Spleen (tissue), 13 donors: ENCODE measurements at places on chromosomes 6 and 20.
A peak's percentile ranks its signal among the peaks of the same experiment; 100 is the strongest.

DNA sequence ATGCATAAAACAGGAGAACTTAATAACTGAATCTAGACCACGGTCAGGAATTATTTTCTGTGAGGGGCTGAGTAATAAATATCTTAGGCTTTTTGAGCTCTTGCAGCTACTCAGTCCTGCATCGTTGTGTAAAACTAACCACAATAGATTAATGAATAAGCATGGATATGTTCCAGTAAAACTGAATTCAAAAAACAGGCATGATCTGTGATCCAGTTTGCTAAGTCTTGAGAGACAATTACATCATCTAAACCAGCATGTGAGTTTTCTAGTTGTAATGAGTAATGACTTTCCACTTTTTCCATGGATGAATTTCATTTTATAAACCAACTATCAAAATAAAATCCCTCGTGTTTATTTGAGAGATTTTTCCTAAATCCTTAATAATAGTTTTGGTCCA is 336.8 kb downstream of the RFPL4B start:
- no peak for DNase-seq

DNA sequence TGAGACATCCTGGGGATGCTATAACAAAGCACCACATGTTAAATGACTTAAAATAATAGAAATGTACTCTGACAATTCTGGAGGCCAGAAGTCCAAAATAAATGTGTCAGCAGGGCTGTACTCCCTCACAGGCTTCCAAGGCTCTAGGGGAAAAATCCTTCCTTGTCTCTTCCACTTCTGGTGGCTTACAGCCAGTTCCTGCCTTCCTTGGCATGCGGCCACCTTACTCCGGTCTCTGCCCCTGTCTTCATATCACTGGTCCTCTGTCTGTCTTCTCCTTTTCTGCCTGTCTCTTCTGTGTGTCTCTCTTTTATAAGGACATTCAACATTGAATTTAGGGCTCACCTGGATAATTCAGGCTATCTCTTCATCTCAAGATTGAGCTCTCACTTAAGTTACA is 155.3 kb upstream of the SYNCRIP start:
- DNase-seq, result no peak

GRCh38 chr6:34858681-34859080 is 29.2 kb downstream of the TAF11 start:
- DNase-seq, result no peak

- no peak for DNase-seq
Measured at GRCh38 chr6:156791320-156791850, 14.2 kb downstream of the ARID1B start.

DNA sequence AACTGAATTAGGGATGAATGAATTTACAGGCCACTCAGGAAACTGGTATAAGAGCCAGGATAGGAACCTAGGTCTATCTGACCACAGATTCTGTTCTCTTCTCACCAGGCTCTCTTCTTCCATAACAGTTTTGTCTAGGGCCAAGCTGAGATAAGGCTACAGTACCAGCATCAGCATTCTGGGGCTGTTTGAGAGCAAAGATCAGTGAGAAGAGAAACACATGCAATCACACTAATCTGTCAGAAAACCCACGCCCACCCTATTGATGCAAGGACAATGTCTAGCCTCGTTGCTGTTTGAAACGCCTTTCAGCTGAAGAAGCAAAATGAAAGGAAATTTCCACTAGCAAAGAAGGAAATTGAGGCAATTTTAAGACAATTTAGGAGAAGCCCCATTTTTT is 137.7 kb downstream of the LCA5 start:
- DNase-seq, result no peak

DNA sequence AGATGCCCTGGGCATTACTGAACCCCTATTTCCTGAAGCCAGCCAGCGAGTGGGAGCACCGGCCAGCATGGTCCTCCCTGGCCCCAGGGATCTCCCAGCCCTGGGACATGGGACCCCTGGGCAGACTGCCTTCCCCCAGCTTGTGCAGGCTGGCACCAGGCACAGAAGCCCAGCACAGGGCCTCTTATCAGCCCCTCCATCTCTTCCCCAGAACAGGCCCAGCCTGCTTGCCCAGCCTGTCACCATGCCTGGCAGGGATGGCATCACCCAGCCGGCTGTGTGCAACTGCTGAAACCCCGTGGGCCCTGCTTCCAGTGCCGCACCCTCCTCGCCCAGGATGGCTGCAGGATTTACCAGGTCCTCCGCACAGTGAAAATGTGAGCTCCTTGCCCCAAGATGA is 6.1 kb upstream of the OSBPL2 start:
- DNase-seq, result no peak

DNA sequence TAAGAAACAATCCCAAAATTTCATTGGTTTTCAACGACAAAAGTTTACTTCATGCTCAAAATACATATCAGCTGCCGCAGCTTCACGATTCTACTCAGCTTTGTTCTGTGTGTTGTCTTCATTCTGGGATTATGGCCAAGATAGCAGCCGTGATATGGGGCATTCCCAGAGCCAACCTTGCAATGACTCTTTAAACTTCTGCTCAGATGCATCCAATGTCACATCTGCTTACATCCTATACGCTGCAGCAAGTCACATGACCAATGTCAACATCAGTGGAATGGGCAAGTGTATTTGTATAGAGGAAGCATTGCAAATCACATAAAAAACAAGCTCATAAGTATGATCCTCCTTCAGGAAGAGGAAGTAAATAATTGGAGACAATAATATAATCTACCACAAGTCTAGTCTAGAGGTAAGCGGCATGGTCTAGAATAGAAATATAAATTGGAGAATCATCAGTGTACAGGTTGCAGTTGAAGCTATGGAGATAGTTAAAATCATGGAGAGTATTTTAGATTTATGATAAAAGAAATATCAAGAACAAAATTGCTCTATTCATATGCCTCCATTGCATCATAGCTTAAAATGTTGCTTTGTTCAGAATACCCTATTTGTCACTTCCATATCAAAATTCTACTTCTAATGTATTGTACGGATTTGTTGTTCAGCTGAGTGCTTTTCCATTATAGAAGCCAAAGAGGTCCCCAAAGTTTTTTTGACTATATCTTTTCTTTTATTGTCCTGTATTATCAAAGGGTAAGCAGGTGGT is 7.2 kb upstream of the C6orf141 start:
- no peak for DNase-seq

DNA sequence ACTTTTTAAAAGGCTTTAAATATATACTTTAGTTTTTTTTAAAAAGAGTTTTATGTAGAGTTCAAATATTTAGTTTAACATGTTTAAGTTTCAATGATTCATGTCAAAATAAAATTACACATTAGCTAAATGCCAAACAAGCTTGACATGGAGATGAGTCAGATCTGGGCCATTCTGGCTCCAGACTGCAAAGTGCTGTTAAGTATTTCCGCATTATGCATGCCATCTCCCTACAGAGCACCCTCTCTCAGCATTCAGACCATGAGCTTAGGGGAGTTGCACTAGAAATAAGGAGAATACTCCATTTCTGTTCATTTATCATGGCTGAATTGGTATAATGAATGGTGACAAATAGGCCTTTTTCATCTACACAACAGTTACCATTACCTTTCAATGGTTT is 21.5 kb upstream of the HS3ST5 start:
- no peak for DNase-seq

DNA sequence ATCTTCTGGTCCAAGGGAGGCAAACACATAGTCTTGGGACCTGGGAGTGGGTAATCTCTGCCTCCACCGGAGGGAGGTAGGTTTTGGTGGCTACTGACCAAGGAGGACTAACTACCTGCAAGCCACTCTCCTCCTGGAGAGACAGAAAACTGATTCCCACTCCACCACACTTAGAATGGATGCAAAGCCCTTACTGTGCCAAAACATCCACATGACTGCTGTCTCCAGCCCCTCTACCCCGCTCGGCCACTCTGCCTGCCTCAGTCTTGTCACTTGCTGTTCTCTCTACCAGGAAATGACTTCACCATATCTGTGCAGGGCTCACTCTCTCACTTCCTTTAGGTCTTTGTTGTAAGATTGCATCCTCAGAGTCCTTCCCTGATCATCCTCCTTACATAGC is 129.5 kb upstream of the ARG1 start:
- no peak for DNase-seq

DNA sequence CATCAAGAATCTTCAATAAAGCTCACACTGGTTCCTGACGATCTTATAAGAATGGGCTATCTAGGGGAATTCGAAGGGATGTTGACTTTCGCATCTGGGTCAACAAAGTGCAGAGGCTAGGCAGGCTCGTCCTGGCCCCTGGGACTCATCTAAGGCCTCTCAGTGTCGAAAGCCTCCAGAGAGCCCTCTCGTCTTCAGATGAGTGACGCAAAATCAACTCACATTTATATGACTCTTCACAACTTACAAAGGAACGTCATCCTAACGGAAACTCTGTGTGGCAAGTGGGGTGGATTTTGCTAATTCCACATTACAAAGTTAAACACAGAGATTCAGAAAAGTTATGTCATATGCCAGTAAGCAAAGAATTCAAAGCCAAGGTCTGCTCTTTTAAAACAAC is 270.5 kb upstream of the EXOC2 start:
- no peak for DNase-seq

DNA sequence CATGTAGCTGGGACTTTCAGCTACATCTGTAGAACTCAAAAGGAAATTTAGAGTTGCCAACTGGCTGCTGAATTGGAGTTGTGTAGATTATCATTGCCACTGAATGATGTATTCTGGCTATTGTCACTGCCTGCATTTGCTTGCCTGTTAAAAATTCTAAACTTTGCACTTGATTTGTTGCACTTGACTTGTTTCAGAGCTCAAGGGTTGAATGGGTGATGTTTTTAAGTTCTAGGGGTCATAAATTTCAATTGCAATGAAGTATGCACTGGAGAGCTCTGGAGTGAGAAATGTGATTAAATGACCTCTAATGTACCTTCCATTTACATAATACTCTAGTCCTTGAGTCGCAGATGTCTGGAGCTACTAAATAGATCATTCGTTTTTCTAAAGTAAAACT is 102.4 kb downstream of the TNFRSF21 start:
- no peak for DNase-seq

GRCh38 chr20:48822879-48823385 is 4.9 kb downstream of the PREX1 start:
- peak; percentile 79 for DNase-seq

GRCh38 chr20:16476032-16476431 is 97.2 kb downstream of the KIF16B start:
- DNase-seq, result no peak

DNA sequence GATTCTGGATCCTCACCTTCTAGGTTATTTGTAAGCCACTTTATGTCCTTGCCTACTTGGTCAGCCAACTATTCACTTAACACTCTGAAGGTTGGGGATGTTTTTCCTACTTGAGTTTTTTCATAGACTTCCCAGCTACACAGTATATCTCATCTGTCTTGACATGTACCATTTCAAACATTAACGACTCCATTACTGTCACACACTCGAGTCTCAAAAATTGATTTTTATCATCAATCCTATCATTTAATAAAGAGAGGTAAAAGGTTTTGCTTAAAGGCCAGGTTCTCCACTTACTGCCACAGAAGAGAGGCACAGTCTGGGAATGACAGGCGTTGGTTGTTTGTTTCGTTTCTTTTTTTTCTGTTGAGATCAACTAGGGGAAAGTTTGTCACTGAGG is 38.2 kb upstream of the LAMP5 start:
- no peak for DNase-seq

DNA sequence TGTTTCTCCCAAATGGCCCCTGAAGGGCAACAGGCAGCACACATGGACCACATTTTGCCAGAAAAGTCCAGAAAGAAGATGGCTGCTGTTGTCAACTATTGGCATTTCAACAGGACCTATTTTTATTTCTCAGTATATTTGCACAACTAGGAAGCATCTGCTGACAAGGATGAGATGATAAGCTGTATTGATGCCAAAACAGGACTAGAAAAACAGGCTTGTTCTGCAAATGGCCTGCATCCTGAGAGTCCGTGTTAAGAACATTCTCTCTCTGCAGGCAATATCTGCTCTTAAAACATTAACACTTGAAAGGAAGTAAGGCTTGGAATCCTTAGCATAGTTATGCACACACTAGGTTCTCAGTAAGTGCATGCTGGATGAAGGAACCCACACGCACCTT is 283.7 kb downstream of the ESR1 start:
- no peak for DNase-seq

GRCh38 chr6:126027601-126028000 is 41.3 kb downstream of the TRMT11 start:
- DNase-seq, result no peak

DNA sequence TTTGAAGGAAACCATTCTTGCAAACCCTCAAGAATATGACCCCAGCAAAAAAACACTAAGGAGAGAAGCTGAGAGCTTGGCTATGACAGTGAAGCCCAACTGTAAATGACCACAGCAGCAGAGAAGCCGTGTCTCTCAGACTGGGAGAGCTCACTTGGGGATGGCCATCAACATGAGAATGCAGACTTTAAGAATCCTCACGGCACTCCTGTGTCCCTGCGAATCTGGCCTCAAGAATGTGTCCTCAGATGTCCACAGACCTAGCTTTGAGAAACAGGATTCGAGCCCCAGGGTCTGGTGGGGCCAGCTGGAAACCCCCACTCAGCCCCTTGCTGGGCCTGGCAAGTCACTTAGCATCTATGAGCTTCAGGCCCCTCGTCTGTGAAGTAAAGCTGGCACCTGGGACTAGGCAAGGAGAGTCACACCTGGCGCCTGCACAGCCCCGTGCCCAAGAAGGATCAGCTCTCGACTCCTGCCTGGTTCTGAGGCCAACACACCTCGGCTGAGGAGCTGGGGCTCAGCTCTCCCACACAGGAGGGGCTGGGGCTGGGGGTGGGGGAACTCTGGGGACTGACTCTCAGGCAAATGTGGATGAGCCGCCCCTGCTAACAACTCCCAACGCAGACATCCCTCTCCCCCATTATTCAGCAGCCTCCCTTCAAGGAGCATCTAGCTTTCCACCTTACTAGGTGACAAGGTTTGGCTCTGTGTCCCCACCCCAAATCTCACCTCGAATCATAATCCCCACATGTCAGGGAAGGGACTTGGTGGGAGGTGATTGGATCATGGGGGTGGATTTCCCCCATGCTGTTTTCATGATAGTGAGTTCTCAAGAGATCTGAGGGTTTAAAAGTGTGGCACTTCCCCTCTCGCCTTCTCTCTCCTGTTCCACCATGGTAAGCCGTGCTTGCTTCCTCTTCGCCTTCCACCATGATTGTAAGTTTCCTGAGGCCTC is 97.7 kb downstream of the GRM4 start:
- DNase-seq, result no peak

DNA sequence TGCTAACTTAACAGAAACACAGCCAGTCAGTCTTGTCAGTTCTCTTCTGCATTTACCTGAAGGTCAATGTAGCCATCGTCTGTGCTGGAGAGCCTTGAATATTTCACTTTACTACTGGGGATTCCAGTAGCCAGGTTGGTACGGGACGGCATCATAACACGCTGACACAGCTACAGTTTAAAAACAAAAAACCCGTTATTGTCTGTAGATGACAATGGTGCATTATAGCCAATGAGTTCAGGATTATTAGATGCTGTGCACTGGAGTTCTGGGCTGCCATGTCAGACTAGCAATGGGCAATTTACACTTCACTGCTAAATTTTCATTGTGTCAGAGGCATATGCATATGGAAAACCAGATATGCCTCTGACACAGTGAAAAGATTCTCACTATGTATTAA is 10.5 kb downstream of the PCNA start:
- DNase-seq, result no peak

GRCh38 chr20:59403261-59403961 is 103.0 kb downstream of the EDN3 start:
- peak; percentile 90 for DNase-seq
